ENCODE measurements at places on chromosomes 7 and 10.

DNA sequence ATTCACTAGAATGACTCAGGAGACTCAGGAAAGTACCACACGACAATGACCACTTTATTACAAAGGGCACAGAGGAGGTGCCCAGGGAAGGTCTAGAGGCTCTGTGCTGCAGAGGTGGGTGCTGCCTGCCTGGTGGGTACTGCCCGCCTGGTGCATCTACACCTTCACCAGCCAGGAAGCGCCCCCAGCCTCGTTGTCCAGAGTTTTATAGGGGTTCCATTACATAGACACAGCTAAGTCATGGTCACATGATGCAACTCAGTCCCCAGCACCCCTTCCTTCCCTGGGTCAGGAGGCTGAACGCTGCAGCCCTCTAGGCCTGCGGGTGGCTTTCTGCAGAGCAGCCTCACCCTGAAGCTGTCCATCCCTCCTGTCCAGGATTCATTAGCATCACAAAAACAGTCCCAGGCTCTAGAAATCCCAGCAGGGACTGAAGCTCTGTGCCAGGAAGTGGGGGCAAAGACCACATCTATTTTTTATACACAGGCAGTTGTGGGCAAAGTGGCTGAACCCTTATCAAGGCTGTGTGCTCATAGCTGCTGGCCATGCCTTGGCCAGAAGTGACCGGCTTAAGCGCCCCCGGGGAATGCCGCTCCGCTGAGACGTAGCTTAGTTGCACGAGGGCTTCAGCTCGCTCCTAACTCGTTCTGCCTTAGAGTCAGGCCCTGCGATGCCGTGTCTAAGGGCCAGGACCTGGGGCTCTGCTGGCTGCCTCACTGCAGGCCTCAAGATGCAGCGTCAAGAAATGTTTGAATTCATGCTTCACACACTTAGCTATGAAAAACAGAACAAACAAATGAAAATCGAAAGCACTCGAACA, 219.0 kb downstream of the GLRX3 start:
- DNase-seq, result no peak

GRCh38 chr10:125662584-125662983, 20.4 kb downstream of the TEX36 start:
- DNase-seq, result no peak

DNA sequence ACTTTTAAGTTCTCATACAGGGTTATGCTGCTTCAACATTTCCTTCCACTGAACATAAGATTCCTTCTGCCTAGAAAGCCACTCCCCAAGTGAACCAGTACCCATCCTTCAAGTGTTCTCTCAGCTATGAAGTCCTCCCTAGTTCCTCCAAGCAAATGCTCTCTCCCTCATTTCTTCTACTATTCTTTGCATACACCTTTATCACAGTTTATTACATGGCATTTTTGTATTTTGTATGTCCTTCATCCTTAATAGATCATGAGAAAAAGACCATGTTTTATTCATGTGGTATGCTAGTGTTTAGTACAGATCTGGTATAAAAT, 1.9 kb downstream of the SYPL1 start:
- DNase-seq, result no peak

DNA sequence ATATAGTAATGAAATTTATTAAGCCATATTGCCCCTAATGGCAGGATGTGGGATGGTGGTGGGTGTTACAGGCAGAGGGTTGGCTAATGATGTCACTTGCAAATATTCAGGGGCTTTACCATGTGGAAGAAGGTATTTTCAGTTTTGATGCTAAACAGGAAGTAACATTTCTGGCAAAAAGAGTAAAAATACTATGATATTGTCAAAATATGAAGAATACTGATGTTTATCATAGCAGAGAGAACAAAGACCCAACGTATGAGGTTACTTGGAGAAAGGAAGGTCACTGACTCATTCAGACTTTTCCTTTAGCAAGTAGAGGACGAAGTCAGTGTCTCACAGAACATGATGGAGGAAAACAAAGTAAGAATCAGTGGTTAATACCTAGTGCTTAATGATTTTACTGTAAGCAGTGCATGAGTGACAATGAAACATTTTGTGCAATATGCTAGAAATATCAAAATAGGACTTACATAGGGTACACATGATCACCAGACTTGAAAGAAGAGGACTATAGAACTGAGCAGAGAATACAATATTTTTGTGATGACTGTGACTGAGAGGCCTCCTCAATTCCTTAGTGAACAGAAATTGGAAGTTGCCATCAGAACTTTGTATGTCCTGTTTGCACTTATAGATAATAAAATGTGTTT, 89.7 kb upstream of the STEAP4 start:
- no peak for DNase-seq

- DNase-seq, result no peak
Measured at GRCh38 chr7:37109843-37110242, 338.8 kb downstream of the ELMO1 start.

DNA sequence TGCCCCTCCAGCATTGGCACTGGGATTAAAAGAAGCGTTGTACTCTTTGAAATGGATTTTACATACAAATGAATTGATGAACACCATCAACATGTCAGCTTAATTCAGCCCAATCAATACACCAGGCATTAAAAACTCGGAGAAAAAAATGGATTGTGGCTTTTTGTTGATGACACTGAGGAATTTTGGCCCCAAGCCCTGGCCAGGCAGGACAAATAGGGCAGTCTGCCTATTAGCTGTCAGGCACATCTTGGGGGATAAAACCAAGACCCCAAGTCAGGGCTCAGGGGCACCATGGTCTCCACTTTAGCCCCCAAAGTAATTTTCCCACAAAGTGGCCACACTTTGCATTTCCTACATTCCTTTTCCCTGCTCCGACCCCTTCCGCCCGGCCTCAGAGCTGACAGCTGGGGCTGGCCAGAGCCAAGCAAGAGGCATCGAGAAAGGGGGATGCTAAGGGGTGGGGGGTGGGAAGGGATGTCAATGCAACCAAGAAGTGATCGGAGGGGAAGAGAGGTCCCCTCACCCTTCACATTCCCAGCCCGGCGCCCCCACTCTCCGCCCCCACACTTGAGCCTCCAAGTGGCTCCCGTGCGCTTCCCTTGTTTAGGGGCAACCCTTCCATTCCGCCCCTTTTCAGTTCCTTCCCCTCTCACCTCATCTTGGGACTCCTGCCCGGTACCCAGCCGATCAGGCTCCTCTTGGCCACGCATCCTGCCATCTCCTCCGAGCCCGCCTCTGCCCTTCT, 711 bp downstream of the HIP1 start:
- peak; percentile 33 for DNase-seq

DNA sequence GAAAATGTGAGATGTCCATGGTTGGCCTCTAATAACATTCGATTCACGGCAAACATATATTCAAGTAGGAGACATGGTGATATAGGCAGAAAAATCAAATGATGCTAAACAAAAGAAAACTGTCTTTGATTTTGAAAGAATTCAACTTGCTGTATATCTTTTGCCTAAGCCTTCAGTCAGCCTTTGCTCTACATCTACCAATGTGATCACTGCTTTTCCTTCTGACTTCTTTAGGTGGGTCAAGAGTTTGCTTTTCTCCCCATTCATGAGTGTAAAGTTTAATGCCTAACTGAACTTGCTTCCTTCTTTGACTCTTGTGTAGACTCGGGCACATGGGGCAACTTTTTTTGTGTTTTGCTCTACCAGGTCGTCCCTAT, 417 bp upstream of the HIF1AN start:
- no peak for DNase-seq
